T-helper 22 cell (primary cell): ENCODE measurements at places on chromosomes 13 and 19.

DNA sequence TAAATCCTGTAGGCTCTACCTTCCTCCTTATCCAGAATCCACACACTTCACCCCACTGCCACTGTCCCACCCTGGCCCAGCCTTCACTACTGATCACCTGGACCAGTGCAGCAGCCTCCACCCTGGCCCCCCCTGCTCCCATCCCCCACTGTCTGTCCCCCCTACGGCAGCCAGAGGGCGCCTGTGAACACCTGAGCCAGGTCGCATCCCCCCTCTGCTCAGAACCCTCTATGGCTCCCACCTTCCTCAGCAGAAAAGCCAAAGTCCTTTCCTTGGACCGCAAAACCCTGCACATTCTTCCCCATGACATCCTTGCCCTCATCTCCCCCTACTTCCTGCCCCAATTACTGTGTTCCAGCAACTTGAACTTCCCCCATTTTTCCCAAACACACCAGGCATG, 20.6 kb downstream of the ELAVL3 start:
- no peak for DNase-seq

GRCh38 chr13:77492982-77493381, 42.5 kb upstream of the SCEL start:
- no peak for DNase-seq

DNA sequence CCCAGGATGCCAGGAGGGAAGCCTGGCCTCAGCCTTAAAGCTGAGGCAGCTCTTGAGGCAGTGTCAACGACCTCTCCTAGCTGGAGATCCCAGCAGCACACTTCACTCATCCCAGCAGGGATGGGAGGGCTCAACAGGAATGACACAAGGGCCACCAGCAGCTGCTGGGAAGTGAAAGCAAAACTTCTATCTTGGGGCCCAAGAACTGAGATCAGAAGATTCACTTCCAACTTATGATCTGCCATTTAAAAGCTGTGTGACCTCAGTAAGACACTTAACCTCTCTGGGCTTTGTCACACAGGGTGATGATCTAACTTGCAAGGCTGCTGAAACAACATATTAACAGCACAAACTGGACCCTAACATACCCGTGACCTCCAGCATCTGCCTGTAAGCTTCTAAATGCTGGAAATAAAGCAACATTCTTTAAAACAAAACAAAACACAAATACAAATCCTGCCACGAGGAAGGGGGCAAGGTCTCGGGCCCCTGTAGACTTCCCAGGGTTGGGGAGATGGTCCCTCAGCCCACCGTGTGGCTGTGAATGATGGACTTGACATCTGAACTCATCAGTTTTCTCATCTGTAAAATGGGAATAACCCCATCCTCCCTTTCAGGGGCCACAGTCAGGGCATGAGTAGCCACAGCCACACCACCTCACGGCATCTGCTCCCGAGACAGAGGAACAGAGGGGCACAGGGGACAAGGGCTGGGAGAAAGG, 22.7 kb downstream of the ELL start:
- no peak for DNase-seq

GRCh38 chr13:33194820-33195692, 90.5 kb downstream of the STARD13 start:
- DNase-seq: no peak

DNA sequence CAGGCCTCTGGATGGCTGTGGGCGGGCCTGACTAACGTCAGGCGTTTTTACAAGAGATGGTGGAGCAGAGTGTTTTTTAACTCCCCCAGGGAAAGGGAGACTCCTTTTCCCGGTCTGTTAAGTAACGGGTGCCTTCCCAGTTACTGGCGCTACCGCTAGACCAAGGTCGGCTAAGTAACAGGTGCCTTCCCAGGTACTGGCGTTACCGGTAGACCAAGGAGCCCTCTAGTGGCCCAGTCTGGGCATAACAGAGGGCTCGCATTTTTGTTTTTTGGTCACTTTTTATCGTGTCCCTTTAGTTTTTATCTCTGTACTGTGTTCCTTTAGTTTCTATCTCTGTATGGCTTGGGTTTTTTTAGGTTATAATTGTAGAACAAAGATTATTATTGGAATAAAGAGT, 10.0 kb downstream of the ZNF383 start:
- no peak for DNase-seq

GRCh38 chr19:1481893-1482360, 2.9 kb upstream of the C19orf25 start:
- no peak for DNase-seq

- no peak for DNase-seq
Observed at GRCh38 chr13:46864941-46865340, 31.9 kb downstream of the HTR2A start.

- no peak for DNase-seq
Observed at GRCh38 chr19:14023404-14024235, 4.3 kb upstream of the RLN3 start.
